ENCODE measurements at places on chromosomes 12 and 14. TPM values are rescaled to one million over a fixed set of nuclear protein-coding genes. Genes with fewer than 3 reads are reported as not detected.
A peak's percentile ranks its signal among the peaks of the same experiment; 100 is the strongest.

The TMEM179 gene
- total RNA-seq, result 19.4 TPM

DNA sequence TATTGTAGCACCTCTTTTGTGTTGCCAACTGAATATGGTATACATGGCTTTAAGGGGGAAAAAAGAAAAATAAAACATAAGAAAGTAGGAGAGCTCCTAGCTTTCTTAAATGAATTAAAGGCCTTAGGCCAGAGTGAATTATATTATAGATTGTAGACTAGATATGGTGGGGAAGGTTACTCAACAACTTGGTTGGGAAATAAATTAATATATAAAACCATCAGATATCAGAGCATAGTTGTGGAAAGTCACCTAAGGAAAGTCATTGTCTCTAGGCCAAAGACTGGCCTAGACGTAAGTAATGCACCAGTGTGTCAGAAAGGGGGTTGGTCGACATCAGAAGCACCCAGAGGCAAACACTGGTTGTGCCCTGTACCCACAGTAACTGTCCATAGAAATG lies 391.8 kb downstream of the RAD51B start:
- no peak for DNase-seq
- H3K36me3 ChIP-seq, result no peaks in the 10 kb centered on the region
- H3K27ac ChIP-seq, result no peak overlapping the region
- no peaks in the 10 kb centered on the region for H3K27me3 ChIP-seq

GRCh38 chr12:7019043-7019569 lies 830 bp upstream of the LPCAT3 start:
- H3K36me3 ChIP-seq, result no peaks in the 10 kb centered on the region
- DNase-seq, result no peak
- H3K4me3 ChIP-seq, result peak overlapping the region; percentile 91
- peaks cover 29% of the 10 kb centered on the region for H3K4me1 ChIP-seq

DNA sequence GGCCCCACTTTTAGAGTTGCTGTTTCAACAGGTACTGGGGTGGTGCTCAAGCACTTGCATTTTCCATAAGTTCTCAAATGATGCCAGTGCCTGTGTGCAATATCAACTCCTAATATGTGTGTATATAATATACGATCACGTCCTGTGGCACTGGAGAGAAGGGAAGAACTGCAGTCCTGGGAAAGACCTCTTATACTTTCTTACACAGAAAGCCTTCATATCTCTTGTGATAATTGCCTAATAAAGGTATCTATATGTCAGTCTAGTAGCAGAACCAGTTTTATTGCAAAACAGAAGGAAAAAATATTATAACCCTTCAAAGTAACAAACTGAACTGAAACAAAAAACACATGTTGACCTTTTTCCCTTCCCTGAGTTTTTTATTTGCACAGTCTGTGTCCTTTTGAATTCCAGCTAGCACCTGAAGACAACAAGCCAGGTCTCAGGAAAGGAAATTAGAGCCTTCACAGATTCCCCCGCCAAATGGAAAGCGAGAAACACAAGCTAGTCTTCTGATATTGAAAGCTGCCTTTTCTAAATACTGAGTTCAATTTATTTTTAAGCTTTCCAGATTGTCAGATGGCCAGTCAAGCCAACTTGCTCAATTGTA lies 44.4 kb downstream of the IGF1 start:
- no peaks in the 10 kb centered on the region for H3K27me3 ChIP-seq
- no peaks in the 10 kb centered on the region for H3K36me3 ChIP-seq
- peaks cover 22% of the 10 kb centered on the region for H3K4me1 ChIP-seq
- H3K4me3 ChIP-seq, result no peak overlapping the region
- no peak overlapping the region for H3K27ac ChIP-seq
- no peak for DNase-seq

DNA sequence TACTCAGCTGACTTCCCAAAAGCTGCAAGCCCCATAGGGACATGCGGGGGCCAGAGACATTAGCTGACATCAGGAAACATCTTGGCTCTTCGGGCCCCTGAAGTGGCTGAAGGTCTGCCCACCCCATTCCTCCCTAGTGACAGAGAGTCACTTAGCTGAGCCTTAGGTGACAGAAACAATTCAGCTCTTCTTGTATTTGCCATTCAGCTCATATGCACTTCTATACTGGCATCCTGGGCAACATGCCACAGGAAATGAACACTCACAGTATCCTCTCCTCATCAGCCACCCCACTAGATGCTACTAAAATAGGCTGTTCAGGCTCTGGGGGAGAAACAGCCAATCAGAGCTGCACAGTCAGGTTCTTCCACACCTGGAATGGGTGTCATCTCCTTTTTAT lies 3.4 kb downstream of the DCTN2 start:
- H3K27ac ChIP-seq, result no peak overlapping the region
- peak overlapping the region; percentile 42 for H3K4me3 ChIP-seq
- H3K4me1 ChIP-seq, result peaks cover 33% of the 10 kb centered on the region
- H3K36me3 ChIP-seq, result peaks cover 4% of the 10 kb centered on the region
- peaks cover 15% of the 10 kb centered on the region for H3K27me3 ChIP-seq

Measured in neural crest cell (in vitro differentiated cells).